Stimulated activated CD8-positive, alpha-beta memory T cell treated with anti-CD3 and anti-CD28 coated beads, Interleukin-4, amount 100 ng/mL, for 1 hour (primary cell): ENCODE measurements at places on chromosomes 11 and 22.
A peak's percentile ranks its signal among the peaks of the same experiment; 100 is the strongest.

- DNase-seq, result no peak
Measured at GRCh38 chr11:84212468-84213390, 926.6 kb upstream of the CCDC90B start.

- DNase-seq, result no peak
Measured at GRCh38 chr11:68610452-68611116, 73.8 kb upstream of the GAL start.

GRCh38 chr11:121337740-121338272 is 45.2 kb downstream of the SC5D start:
- no peak for DNase-seq

- peak; percentile 94 for DNase-seq
Measured at GRCh38 chr22:41381329-41382097, at the start of gene TEF. TEF (plus strand) TSS chr22:41381942; CDS start chr22:41382045, 103 bp downstream.

GRCh38 chr11:117619661-117620060 is 177.4 kb downstream of the DSCAML1 start:
- no peak for DNase-seq

- DNase-seq, result no peak
Measured at GRCh38 chr22:49322231-49322630, 505.4 kb downstream of the BRD1 start.

DNA sequence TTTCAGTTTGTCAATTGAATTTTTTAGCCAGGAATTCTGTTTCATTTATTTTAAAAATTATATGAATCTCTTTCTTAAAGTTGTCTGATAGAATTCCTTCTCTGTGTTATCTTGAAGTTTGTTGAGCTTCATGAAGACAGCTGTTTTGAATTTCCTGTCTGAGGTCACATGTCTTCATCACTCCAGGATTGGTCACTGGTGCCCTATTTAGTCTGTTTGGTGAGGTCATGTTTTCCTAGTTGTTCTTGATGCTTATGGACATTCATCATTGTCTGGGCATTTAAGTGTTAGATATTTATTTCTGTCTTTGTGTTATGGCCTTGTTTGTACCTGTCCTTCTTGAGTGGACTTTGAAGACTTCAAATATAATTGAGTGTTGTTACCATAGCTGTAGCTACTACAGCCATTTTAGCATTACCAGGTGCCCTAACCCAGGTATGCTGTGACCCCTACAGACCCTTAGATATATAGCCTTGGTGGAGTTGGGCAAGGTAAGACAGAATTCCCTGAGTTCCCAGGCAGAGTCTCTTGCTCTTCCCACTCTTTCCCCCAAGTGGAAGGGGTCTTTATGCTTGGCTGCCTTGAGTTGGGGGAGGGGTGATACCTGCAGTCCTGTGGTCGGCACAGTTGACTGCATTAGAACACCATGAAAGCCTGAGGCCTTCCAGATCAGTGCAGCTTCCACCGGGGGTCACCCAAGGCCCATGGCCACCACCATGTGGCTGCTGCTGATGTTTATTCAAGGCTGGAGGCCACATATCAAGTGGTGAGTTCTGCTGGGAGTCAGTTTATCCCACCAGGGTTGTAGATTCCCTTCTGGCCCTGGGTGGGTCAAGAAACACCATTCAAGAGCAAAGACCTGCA is 229.6 kb downstream of the DYNC2H1 start:
- DNase-seq, result no peak

DNA sequence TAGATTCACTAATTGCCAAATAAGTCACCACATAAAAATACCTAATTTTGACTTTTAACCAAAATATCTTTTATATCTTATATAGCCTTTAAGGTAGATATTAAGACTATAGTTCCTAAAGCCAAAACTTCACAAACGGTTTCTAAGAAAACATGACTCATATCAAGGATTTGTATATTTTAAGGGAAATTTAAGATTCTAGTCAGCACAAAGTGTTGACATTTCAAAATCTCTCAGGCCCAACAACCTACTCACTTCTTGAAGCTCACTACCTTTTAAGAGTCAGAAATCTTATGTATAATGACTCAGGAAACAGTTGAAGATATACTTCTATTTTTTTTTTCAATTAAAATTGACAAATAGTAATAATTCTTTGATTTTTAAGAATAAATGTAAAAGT is 221.9 kb downstream of the SBF2 start:
- no peak for DNase-seq

- DNase-seq, result no peak
Measured at GRCh38 chr22:50208939-50209892, 8.4 kb downstream of the SELENOO start.

GRCh38 chr22:48654492-48654891 is 1173.2 kb downstream of the BRD1 start:
- DNase-seq, result no peak

DNA sequence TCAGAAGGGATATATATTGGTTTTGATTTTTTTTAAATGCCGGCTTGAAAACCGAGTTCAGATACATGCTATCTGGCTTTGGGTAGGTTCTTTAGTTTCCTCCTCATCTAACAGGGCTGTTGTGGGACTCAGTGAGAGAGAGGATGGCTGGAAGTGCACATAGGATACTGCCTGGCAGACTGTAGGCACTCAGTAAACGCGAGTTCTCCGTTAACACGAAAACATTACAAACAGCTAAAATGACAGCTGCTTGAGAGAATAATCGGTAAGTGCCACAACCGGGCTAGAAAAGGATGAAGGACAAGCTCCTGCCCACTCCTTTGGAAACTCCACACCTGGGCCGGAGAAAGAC is 369 bp downstream of the XRRA1 start:
- no peak for DNase-seq

DNA sequence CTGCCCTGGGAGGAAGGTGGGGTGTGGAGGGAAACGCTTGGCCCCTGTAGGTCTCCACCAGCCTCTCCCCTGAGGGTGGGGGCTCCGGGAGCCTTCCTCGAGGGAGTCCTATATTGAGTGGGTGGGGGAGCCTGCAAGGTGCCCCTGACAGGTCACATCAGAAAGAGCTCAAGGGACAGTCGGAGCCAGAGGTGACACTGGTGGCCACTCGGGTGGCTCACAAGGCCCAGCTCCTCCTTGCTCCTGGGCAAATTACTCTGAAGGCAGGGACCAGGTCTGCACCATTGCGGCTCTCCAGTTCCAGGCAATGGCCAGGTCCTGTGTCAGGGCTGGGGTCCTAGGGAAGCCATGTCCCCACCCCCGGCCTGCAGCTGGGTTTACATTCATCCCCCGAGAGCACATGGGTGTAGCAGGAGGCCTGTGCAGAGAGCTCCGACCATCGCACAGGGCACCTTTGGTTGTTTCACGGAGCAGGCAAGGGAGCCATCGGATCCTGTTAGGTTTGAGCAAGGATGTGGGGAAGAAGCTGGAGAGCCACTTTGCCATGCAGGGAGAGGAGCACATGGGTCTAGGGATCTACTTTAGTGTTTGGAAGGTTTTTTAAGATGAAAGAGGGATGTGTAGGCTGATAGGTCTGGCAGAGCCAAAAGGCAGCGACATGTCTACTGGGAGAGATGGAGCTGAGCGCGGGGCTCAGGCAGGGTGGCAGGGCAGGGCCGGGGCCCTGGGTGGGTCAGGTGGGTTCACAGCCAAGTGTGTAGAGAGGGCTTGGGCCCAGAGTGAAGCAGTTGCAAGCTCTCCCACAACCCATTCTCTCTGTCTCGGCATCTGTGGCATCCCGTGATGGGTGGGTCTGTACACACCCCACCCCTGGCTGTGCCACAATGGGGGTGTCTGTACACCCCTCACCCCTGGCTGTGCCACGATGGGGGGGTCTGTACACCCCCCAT is 14.8 kb downstream of the CCND1 start:
- no peak for DNase-seq

- no peak for DNase-seq
Measured at GRCh38 chr11:70527429-70528045, 129.2 kb downstream of the CTTN start.

DNA sequence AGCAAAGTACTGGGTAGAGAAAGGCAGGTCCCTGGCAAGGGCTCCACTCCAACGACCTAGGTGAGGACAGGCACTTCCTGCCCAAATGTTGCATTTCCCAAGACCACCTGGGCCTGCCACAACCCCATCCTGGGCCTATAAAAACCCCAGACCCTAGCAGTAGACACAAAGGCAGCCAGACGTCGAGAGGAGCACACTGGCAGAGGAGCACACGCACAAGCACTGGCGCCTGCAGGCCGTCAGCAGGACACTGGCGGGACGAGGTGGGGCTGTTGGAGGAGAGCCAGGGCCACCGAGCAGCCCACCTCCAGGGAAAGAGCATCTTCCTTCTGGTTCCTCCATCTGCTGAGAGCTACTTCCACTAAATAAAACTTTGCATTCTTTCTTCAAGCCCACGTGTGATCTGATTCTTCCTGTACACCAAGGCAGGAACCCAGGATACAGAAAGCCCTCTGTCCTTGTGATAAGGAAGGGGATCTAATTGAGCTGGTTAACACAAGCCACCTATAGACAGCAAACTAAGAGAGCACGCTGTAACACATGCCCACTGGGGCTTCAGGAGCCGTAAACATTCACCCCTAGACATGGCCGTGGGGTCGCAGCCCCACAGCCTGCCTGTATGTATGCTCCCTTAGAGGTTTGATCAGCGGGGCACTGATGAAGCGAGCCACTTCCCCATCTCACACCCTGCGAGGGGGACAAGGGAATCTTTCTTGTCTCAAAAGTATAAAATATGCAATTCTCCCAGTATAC is 89.7 kb upstream of the MTMR2 start:
- DNase-seq, result no peak

GRCh38 chr11:45930031-45930794 is 7.8 kb downstream of the LARGE2 start:
- no peak for DNase-seq

- DNase-seq, result no peak
Measured at GRCh38 chr11:60064111-60064510, 7.6 kb downstream of the MS4A3 start.

- no peak for DNase-seq
Measured at GRCh38 chr11:93225662-93226061, 27.9 kb upstream of the SLC36A4 start.

GRCh38 chr11:107792049-107792443 is 66.5 kb downstream of the SLC35F2 start:
- DNase-seq, result no peak

DNA sequence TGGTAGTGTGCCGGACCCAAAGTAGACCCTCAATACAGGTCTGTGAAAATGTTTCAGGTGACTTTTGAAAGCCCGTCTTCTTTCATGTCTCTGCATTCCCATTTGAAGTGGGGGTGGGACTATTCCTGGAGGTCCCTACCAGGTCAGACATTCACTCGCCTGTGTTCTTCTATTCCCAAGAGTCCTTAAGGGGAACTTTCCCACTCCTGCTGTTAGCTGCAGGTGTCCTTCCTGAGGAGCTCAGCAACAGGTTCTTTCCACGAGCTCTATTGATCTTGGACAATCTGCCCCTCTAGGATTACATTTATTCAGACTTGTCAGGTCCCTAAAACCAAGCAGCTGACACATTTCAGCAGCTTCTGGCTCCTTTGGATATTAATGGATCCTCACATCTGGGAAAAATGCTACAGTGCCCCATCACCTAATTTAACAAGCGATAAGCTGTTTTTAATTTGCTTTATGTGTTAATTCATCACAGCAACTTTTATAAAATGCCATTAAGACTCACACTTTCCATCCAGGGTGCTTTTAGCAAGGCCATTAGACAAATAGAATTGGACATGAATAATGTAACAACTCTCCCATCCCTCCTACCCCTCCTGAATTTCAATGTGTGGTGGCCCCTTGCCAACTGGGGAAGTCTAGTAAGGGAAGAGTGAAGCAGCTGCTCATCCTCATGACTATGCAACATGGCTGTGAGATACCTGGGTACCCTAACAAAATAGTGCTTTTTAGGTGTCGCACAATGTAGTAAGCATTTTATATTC is 259.5 kb upstream of the CCDC90B start:
- DNase-seq, result no peak

DNA sequence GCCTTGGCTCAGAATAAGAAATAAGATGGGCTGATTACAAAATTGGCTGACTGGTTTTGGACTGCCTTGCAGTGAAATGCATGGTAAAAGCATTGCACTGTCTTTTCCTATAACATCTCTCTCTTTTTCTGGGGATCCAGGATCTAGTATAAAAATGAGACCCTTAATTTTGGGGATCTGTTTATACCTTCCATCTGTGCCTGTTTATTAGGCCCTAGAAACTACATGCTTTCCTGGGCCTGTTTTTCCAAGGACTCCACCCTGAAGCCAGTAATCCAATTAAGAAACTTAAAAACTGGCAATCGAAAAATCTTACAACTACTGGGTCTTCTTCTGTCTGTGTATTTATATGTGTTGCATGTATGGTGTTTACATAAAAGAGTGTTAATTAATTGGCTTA is 14.5 kb downstream of the HORMAD2 start:
- no peak for DNase-seq

- no peak for DNase-seq
Measured at GRCh38 chr11:127620671-127621070, 620.1 kb upstream of the KIRREL3 start.

DNA sequence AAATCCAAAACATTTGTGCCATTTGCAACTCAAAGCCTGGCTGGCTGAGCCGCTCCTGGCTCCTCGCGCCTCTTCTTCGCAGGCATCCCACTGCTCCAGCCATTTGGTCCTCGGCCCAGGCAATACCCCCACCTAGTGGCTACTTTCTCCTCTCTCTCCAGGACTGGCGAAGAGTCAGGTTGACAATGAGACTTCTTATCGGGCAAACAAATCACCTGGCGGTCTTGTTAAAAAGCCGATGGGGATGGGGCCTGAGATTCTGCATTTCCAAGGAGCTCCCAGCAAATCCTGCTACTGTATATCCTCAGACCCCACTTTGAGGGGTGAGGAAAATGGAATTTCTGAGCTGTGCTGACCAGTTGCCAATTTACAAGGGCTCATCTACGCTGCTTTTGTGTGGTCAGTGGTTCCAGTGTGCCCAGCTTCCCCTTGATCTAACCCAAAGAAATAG is 89.0 kb downstream of the ISX start:
- no peak for DNase-seq

DNA sequence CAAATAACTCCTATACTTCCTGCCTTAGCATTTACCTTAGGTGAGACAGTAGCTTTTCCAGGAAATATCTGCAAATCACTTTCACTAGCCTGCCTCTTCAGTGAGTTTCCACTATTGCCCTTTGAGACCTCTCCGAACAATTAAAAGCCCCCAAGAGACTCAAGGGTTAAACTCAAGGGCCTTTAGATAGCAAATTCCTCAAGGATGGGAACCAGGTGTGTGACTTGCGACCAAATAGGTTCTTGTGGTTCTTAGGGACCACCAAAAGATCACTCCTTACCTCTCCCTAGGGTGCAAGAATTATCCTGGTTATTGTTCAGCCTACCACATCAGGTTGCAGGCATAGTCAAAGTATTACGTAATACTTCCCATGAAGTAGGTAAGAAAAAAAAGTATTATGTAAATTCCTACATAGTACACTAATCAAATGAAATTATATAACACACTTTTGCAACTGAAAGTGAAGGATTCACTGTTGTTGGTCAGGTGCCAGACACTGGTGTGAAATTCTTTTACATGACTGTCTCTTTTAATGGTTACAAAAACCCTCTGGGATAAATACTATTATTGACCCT is 1.4 kb upstream of the RDX start:
- no peak for DNase-seq
